Erythroblast (primary cell): ENCODE measurements at places on chromosomes 3 and 15.
A peak's percentile ranks its signal among the peaks of the same experiment; 100 is the strongest.

DNA sequence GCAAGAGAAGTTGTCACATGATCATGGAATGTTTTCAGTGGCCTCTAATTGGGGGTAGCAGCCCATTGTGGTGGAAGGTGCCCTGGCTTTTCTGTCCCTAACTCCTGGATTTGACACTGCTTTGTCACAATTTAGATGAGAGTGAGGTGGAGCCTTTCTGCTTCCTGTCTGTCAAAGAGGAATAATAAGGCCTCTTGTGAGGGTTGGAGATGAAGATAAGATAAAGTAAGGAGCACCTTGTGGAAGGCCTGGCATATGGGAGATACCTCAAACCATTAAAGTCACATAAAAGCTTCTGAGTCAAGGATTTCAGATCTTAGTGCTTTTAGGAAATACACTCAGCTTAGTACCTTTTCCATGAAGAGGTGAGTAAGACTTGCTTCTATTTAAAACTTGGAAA is 172.6 kb upstream of the FAM3D start:
- peak; percentile 12 for DNase-seq

- no peak for DNase-seq
Measured at GRCh38 chr3:184620475-184621119, 59.0 kb downstream of the EPHB3 start.

- DNase-seq, result no peak
Measured at GRCh38 chr15:64767203-64767602, 8.2 kb downstream of the RBPMS2 start.

- peak; percentile 46 for DNase-seq
Measured at GRCh38 chr3:172107403-172107802, 68.0 kb downstream of the FNDC3B start.

DNA sequence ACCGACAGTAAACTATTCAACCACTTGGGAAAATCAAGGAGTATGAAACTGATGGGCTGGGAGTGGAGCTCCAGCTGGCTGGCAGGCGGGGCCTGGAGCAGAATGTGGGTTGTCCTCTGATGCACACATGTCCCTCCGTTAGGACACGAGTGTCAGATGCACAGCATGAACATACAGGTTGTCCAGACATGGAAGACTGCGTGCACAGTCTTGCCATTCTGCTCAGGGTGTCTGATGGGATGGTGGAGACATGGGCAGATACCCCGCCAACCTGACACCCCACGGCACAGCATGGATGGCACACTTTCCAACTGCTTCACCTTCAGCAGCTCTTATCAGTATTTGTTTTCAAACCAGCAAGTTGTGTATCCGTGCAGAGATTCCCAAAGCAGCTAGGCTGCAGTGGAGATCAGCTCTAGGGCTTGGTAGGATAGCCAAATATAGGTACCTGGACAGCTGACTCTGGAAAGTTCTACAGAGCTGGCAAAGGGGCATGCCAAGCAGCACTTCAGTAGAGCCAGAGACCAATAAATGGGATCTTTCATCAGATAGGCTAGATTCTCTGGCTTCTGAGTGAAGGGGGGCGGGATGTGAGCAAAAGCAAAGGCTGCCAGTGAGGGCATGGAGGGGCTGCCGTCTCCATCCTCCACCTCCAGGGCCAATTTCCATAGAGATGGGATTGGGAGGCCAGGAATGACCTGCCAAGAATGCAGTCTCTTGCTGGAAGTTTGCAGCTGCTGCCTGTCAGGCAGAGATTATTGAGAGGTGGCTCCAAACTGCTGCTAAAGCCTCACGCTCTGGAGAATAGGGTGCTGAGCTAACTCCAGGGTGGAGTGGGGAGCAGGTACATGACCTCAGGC is 47.2 kb upstream of the KY start:
- no peak for DNase-seq

GRCh38 chr15:97522347-97522746 is 438.2 kb upstream of the ARRDC4 start:
- DNase-seq, result no peak

GRCh38 chr3:22231061-22231460 is 480.1 kb upstream of the ZNF385D start:
- no peak for DNase-seq

GRCh38 chr3:119898478-119899191 is 116.7 kb downstream of the NR1I2 start:
- DNase-seq, result no peak

- no peak for DNase-seq
Measured at GRCh38 chr3:43923104-43923882, 232.6 kb downstream of the ABHD5 start.

DNA sequence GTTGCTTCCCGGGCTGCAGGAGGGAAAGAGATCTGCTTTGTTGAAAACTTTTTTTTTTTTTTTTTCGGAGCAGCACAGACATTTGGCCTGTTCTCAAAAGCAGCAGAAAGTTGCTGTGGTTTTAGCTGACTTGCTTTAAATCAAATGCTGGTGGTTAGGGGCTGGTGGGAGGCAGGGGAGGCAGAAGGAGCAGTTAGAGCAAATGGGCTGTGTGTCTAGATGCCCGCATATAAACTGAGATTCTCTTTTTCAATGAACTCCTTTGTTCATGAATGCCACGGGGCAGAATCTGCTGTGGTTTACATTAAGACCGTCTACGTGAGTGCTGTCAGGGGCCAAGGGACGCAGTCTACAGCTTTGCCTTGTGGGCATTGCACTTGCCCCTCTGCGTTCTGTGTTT is 95.9 kb downstream of the FLNB start:
- no peak for DNase-seq
